ENCODE measurements at places on chromosomes 4 and X.
A peak's percentile ranks its signal among the peaks of the same experiment; 100 is the strongest.

DNA sequence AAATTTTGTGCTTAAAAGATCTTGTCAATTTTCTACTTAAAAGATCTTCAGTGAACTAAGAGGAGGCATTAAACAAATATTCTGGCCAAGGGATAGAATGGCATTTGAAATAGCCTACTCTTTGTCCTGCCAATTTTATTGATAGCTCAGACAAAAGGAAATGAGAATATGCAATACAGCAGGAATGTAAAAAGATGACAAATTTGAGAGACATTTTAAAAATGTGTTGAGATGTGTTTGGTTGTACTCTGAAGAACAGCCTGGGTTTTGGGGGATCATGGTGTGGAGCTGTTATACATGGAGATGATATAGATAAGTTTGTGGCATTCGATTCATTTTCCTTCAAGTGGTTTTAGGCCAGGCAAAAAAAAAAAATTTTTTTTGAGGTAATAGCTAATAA is 11.6 kb upstream of the MAD2L1 start:
- DNase-seq: no peak

GRCh38 chr4:95129821-95130311 is 372.1 kb downstream of the BMPR1B start:
- no peak for DNase-seq

- no peak for DNase-seq
Observed at GRCh38 chrX:70033348-70034051, 16.2 kb downstream of the AWAT2 start.

DNA sequence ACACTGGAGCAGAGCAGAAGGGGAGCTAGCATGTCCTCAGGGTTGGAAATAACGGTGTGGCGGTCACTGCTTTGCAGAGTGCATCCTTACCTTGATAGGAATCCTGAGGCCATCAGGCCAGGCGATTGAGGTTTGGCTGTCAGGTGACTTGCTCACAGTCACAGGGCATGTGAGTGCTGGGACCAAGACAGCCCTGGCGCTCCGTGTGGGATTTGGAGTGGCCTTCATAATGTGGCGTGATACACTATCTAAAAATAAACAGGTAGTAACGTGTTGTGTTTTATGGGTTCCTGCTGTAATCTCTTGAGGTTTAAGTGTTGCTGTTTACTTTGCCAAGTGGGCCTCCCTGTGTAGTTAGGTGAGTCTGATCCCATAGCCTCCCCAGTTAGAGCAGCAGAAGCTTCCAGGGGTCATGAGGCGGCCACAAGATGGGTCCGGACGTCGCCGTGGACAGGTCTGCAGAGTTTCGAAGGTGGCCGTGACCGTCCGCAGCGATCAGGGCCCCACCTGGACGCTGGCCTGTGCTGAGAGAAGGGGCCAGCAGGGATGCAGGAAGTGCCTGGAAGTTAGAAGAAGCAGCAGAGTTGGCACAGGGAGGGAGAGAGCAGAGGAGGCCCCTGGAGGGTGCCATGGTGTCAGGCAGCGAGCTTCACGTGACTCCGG is 27.7 kb downstream of the RGS12 start:
- no peak for DNase-seq

DNA sequence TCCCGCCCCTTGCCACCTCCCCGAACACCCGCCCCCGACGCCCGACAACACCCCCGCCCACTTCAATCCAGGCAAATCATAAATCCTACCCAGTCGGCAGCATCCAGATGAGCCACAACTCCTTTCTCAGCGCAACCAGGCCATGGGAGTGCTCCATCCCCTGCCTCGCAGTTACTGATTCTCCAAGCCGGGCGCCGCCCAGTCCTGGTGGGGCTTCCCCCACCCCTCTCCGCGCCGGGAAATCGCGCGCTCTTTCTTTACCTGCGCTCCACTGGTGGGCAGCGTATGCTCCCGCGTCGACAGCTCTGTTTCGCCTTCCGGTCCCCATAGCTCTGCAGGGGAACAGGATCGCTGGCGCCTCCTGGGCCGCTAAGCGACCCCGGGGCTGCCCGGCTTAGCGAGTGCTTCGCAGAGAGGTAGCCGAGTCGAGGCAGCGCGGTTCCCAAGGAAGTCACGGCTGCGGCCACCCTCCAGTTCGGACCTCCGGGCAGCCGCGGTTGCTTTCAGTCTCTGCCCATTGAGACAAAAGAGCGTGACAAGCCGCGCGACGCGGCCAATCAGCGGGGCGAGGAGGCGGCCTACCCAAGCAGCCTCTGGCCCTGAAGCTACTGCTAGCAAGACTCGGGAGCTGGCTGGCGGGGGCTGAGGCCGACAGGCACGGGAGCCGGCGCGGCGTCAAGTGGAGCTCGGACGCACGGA is 43.7 kb upstream of the TMSB15B start:
- DNase-seq: peak; percentile 91

DNA sequence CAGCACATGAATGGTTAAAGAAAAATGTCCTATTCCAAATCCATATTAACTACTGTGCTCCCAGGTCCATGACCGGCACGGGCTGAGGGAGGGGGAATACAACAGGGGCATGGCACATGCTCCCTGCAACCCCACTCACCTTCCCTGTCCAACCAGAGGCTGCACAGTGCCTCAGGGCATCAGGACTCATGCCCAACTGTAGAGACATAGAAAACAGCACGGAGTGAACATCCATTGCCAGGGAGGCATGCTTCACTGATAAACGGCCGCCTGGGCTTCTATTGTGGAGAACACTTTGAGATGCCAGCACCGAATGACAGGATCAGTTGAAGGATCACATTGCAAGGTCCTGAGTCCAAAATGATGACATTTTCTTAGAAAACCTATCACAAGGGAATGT is 140.6 kb downstream of the STK32B start:
- no peak for DNase-seq

GRCh38 chrX:12987900-12988594 is 13.1 kb downstream of the TMSB4X start:
- no peak for DNase-seq

- DNase-seq: no peak
Observed at GRCh38 chrX:71911731-71912050, 1.0 kb downstream of the NHSL2 start.

DNA sequence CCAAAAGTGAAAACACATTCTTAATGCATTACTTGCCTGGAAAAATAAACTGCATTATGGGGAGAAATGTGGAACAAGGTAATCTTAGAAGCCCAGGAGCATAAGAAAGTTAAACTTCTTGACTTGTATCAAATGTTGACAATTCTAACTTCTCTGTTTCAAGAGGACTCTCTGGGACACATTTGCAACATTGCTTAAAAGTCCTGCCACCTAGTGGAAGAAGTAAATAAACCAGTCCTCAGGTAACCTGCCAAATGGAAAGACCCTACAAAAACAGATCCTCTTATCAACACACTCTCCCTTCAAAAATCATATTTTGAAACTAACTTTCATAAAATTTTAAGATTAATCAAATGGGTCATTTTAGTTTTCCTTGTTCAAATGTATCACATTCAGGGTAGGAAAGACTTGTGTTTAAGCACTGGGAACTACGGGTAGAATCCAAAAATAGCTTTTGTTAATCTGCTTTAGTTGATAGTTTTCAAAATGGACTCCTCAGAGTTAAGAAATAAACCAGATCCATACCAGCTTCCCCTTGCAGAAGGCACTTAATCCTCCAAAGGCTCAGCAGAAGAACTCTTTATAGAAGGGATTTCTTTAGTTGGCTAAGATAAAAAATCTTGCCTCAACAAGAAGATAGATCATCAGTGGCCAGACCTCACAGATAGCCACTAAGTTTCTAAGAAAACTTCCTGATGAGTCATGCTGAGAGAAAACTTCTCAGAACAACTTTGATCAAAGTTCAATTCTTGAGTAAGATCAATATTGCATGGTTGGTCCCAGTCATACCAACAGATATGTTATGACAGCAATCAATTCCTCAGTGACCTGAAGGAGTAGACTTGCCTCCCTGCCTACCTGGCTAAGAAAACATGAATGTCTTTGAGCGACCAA is 141.7 kb downstream of the HHIP start:
- DNase-seq: no peak

- DNase-seq: peak; percentile 53
Observed at GRCh38 chr4:88211473-88212252, 53.2 kb upstream of the ABCG2 start.

- DNase-seq: no peak
Observed at GRCh38 chr4:189780391-189780790, 160.3 kb upstream of the FRG1 start.

DNA sequence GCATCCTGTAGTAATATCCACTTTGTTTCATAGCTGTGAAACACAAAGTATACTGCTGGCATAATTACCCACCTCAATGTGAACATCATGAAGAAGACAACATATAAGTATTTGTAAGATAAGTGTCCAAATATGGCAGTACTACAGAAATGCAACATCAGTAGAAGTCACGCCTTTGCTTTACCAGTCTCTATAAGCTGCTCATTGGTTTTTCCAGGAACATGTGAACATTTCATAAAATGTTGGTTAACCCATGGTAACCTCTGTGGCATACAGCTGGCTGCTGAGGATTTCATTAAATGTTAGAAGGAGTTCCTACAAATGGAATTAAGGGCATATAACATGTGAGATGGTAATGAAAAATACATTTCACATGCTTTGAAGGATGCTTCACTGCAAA is 77.6 kb downstream of the PPP3CA start:
- DNase-seq: no peak

- no peak for DNase-seq
Observed at GRCh38 chr4:47562297-47562696, 77.2 kb downstream of the ATP10D start.

- no peak for DNase-seq
Observed at GRCh38 chr4:184506527-184507121, 32.3 kb upstream of the IRF2 start.

DNA sequence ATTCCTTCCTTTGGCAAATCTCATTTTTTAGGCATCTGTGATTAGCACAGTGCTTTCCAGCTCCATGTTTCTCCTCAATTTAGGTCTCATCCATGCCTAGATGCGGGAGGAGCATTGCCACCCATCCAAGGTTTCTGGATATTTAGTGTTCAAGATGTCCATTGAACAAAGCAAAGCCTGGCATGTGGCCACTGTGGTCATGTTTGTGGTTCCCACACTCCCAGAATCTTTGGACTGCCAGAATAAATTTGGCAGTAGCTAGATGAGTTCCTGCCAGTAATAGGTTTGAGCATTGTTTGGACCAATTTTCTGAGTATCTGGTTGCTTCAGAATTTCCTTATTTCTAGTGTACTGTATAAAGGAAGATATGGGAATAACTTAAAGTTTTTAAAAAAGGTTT is 1124.1 kb downstream of the ADGRL3 start:
- DNase-seq: no peak

- no peak for DNase-seq
Observed at GRCh38 chr4:114136069-114136468, 156.6 kb upstream of the ARSJ start.

GRCh38 chrX:150200361-150200760 is 162.8 kb upstream of the MAMLD1 start:
- no peak for DNase-seq
